ENCODE measurements at places on chromosomes 3 and 15.
A peak's percentile ranks its signal among the peaks of the same experiment; 100 is the strongest.

- peak; percentile 32 for DNase-seq
These were observed 511.3 kb downstream of the SHQ1 start for GRCh38 chr3:72336821-72337479.

DNA sequence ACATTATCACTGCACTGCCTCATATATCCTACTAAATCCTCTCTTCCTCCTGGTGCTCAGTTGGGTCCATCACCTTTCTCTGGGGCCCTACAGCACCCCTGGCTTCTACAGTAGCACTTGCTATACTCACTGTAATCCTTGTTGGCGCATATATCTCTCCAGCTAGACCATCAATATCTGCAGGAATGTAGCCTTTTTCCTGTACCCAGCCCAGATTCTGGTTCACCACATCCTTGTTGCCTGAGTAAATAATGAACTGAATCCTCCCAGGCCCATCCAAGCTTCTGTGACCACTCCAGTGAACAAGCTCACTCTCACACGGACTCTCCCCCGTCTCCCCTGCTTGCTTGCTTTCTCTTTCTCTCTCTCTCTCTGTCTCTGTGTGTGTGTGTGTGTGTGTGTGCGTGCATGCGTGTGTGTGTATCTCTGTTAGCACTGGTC is 62.5 kb upstream of the LIPC start:
- DNase-seq, result no peak

DNA sequence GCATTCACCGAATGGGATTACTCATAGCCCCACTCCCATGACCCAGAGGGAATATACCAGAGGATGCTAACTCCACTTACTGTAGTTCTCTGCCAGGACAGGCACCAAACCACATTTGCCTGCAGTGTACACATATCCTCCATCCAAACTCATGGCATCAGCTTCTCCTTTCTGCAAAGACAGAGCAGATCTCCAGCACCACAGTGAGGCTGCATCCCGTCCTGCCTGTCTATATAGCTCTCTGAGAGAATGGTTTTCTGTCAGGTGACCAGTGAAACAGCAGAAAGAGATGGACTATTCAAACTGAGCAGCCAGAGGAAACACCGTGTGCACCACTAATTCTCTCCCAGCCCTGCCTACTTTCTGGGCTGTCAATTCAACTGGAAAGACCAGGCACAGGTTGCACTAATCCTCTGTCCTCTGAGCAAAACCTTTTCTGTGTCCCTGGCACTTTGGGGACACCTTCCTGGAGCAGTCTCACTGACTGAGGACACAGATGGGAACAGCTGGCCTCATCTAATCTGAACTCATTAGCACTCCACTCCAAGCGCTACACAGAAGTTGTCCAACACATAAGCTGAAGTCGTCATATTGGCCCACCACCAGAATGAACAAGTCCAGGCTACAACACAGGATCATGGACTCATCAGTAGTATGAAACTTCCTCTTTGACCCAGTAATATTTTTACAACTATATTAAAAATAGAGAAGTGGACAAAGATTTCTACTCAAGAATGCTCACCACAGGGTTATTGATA is 17.3 kb downstream of the LTF start:
- no peak for DNase-seq

GRCh38 chr3:104892044-104892443 is 474.7 kb upstream of the ALCAM start:
- DNase-seq, result no peak

DNA sequence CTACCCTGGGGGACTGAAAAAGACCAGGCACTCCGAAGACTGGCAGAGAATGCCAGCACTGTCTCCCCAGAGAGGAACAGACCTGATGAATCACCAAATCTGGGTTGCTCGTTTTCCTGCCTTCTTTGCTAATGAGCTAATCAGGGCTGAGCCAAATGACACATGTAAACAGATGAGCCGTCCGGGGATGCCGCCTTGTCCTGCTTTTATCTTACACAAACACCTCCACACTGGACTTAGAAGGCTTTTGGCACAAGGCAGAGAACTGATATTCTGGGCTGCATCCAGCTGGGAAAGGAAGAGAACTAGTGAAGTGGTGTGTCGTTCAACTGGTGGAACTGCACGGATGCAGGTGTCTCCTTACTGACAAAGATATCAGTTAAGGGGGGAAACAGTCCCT is 88.1 kb downstream of the MECOM start:
- peak; percentile 9 for DNase-seq

- no peak for DNase-seq
These were observed 87.3 kb downstream of the TFG start for GRCh38 chr3:100796556-100796955.

DNA sequence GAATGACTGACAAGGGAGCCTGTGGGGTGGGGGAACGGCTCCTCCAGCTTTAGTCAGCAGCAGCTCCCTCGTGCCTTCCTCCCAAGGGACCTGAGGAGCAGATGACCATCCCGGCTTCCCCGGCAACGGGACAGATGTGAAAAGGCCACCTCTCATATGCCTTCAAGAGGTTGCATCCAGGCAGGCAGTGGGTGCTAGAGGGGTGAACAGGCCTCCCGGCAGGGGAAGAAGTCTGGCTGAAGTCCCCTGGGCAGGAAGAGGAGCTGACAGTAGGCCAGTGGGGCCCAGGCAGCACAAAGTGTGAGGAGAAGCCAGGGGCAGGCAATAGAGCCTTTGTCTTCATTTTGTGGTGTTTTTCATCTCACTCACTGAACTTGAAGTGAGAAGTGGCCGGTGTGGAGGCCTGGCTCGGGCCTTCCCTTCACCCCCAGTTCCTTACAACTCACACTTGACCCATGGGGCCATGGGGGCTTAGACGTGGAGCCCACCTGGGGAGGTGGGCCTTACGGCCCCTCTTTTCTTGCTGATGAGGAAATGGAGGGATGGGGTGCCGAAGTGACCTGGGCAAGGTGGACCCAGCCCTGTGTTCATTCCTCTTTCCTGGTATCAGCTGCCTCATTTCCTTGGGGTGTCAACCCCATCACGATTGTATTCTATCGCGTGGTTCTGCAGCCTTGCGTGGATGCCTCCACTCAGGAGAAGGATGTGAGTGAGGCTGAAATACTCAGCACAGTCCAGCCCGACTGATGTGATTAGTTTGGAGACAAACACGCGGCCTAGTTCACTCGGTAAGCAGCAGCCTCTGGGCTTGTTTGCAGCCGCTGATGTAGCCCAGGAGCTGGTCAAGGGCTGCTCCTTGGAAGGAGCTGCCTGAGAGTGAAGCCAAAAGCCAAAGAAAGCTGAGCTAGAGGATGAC is 115.5 kb upstream of the ALDH1A3 start:
- DNase-seq, result no peak

DNA sequence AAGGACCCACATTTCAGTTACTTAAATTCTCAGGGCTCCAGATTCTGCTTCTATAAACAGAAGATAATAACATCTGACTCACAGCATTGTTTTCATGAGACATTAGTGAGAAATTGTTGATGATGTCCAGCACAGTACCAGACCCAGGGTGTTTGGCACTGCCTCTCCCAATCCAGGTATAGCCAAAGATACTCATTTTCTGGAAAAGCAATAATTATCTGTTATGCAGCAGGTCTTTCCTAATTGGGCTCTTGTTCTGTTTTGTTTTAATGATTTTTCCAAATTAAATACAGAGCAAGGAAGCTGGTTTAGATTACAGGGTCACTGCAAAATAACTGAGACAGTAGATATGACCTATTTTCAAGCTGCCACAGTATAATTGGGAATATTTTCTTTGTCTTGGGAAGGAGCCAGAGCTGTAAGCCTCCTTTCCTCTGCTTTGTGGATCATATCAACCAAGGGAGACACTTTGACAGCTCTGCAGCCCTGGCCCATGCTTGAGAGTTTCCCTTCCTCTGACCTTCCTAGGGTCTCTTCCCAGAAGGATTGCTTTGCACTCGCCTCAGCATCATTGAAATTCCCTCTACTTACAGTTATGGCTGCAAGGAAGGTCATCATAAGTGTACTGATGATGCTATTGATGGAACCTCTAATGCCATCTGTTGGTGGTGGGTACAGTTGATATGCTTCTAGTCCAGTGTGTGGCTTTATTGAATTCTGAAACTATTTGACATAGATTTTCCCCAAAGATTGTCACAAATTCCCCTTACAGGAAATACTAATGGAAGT is 522.4 kb upstream of the ADAMTS9 start:
- DNase-seq, result no peak

DNA sequence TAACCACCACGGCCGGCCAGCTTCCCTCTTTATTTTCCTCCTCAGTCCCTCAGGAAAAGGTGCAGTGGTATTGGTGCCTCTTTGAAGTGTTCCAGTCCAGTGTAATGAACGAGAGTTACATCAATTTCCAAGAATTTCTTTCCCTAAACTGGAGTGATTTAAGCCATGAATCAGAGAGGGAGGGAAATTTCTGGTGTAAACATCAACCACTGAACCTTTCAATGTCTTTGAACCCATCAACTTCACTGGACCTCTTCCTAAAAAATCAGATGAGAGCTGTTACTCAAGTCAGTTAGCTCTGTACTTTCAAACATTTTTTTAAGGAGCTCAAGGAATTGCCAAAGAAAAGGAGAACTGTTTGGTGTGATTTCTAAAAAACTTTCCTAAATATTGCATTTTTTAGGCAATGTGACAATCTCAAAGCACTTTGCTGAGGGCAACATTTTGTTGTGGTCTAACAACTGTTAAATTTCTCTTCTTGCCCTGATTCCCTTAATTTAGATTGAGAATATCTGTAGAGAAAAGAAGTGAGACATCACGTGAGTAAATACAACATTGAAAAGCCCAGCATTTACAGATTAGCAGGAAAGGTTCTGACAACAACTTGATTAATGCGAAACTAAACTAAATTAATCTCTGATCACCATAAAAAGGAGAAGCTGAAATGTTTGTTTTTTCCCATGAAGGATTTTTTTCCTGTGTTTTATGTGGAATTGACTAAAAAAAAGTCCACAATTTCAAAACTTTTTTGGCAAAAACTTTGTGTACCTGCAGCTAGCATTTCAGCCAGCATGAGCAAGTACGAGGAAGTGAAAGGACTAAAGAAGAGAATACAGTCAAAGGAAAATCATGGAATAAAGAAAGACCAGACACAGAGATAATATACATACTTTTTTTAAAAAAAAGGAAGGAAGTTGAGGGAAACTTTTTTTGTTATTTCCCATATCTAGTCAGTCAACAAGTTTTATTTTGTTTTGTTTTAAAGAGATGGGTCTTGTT is 9.1 kb upstream of the DAZL start:
- DNase-seq, result no peak

GRCh38 chr3:184907681-184908649 is 96.0 kb downstream of the VPS8 start:
- no peak for DNase-seq

- DNase-seq, result no peak
These were observed 81.8 kb downstream of the PLSCR2 start for GRCh38 chr3:146387566-146387965.

GRCh38 chr3:197168063-197168462 is 130.3 kb downstream of the DLG1 start:
- DNase-seq, result no peak

DNA sequence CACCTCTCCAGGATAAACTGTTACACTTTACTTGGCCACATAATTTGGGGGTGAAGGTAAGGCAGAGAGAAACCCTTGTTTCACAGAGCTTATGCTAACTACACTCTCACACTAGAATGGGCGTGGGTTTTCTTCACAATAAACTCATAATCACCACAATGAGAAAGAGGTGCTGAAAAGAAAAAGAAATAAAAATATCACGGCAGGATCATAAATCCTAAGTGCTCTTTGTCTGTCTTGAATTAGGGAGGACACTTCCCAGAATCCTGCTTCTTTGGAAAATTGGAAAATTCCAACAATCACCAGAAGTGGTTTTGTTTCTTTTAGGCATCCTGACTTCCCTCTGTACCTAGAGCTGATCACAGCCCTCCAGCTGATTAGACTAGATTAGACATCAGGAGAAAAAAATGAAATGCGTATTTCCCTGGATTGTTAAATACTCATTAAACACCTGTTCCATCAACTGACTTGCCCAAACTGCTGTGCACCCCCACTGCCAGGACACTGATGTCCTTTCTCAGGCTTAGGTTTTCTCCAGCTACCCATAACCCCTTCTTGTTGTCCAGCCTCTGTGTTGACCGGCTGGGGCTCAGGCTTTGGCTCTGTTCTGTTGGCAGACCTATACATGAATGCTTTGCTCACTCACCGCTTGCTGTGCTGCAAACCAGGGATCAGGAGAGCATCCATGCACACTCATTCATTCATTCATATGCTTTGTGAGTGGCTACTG is 41.6 kb upstream of the ACKR4 start:
- DNase-seq, result no peak

- no peak for DNase-seq
These were observed 64.9 kb upstream of the SELENOK start for GRCh38 chr3:53956586-53956985.

GRCh38 chr3:8563597-8563996 is 62.0 kb downstream of the LMCD1 start:
- DNase-seq, result no peak

GRCh38 chr3:25259871-25260270 is 168.2 kb upstream of the RARB start:
- no peak for DNase-seq

DNA sequence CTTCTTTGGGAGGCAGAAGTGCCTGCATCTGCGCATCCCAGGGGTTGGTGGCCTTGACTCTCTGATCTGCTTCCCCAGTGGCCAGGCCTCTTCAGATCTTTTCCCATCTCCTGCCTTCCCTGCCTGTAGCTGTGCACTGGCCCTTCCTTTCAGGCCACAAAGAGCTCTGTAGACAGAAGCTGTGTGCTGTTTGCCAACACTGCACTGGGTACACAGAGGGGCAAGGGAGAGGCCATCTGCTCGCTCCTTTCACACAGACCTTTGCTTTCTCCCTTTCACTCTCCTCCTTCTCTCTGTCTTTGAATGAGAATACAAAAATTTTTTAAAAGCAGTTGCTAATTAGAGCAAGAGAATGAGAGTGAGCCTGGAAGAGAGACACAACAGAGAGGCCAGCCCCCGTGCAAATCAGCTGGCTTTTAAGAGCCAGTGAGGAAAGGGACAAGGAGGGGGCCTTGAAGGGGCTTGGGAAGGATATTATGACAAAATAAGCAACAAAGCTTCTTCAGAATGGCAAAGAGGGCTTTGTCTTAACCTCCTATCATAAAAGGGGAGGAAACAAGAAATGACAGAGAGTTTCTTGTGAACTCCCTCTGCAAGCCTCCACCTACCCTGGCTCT is 170.9 kb downstream of the EPHB1 start:
- peak; percentile 71 for DNase-seq

DNA sequence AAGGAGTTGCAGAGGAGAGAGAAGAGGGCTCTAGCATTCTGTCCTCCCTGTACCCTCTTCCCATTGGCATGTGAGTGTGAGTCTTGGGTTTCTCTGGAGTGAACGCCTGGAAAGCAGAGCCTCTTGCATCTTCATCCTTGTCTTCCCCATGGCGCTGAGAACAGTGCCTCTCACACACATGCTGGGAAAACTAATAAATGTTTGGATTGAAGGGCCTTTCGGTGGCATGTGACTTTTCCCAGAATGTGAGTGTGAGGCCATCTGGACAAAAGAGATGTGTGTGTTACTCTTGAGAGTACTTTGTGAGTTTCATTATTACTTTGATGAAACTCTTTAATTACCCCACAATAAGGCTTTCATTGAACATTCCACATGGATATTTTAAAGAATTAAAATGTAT is 122.3 kb downstream of the MITF start:
- DNase-seq, result no peak

GRCh38 chr3:171876680-171877147 is 33.6 kb downstream of the TMEM212 start:
- DNase-seq, result no peak

- peak; percentile 51 for DNase-seq
These were observed 103.2 kb upstream of the TJP1 start for GRCh38 chr15:29925227-29926082.

All from NCI-H1092 (cell line).